ENCODE measurements at places on chromosomes 16 and 17.

DNA sequence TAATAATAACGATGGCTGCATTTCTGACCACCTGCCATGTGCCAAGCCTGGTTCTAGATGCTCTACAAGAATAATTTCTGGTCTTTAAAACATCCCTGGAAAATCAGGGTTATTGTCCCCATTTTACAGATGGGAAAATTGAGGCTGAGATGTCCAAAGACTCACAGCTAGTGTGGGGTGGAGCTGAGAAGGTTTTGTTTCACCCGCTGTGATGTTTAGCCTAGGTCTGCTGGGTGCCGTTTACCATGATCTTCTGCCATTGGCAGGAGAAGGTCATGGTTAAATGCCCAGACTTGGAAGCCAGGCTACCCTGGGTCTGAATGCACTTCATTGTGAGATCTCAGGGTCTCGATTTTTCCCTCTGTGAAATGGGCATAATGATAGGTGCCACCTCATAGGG lies 159.1 kb upstream of the PLCG2 start:
- DNase-seq, result no peak

GRCh38 chr17:39062846-39063680 lies 88.4 kb downstream of the PLXDC1 start:
- no peak for DNase-seq

DNA sequence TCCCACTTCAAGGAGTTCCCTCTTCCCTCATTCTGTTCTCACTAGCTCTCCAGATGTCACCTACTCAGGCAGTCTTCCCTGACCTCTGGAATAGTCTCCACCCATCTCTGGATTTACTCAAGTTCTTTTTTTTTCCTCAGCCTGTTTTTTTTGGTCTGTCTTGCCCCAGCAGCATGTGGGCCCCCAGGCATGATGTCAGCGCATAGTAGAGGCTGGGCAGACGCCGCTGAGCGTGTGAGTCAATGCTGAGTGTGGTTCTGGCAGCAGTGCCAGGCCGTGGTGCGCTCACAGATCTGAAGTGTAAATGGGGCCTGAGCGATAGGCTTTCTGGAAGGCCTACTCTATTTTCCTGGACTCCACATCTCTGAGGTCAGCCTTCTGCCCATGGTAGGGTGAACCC lies 2.7 kb upstream of the KCNJ18 start:
- no peak for DNase-seq

DNA sequence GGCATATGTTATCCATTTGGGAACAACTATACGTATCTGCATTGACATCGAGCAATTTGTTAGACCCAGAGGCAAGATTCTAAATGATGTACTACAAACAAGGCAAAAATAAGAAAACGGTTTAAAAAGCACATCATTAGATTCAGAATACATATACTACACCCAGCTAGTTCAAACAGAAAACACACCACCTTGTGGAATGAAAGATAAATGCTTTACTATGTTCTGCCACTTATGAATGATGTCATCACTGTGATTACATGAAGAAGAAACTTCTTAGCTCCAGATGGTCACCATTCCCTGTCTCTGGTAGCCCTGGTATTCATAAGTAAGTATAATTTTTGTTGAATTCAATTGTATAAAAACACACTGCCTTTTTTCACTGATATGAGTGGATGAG lies 7.8 kb downstream of the NACA2 start:
- DNase-seq, result no peak

DNA sequence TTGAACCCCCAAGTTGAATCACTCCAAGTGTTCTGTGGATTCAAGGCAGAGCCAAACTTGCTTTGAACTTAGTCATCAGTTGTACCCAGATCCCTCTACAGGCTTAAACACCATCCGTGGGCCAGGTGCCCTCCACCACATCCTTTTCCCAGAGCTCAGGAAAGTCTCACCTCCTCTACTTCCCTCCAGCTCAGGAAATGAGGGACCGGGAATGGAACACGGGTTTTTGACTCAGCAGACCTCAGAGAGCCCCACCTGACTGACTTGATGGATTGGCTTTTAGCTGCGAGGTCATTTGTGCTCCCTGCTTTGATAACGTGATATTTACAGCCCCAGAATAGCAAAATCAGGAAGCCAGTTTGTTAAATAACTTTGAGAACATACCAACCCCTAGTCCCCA lies 20.1 kb downstream of the GID4 start:
- no peak for DNase-seq

DNA sequence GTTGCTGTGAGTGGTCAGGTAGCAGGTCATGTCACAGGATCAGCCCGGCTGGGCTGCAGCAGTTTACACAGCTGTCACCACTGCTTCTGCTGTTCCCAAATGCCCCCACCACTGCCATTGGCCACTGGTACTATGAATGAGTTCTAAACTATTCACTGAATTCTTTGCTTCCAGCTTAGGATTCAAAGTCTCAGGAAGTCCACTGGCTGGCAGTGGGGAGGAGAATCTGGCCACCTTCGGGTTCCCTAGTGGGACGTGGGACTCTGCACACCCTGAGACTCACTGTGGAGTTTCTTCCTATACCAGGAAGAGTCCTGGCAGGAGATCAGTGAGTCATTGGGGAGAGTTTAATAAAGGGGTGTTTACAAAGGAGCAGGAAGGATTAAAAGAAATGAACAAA lies 6.9 kb downstream of the MT1X start:
- DNase-seq, result no peak

DNA sequence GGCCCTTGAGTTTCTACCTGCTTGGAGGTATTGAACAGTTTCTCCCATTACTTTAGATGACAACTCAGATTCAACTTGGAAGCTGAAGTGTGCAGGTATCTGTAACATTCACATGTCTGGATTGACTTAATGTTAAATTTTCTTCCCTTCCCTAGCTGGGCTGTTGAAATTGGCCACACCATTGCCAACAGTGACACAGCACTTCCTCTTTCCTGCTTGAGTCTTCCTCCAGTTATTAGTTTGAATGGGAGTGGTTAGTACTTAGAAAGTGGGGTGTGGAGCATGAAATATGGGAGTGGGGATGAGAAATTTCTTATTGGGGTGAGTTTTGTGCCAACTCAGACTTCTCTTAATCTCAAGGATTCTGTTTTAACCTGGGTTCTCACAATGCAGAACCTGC lies 454.9 kb downstream of the KCNJ2 start:
- no peak for DNase-seq

- DNase-seq, result no peak
Measured at GRCh38 chr16:56848955-56849689, 15.9 kb upstream of the SLC12A3 start.

DNA sequence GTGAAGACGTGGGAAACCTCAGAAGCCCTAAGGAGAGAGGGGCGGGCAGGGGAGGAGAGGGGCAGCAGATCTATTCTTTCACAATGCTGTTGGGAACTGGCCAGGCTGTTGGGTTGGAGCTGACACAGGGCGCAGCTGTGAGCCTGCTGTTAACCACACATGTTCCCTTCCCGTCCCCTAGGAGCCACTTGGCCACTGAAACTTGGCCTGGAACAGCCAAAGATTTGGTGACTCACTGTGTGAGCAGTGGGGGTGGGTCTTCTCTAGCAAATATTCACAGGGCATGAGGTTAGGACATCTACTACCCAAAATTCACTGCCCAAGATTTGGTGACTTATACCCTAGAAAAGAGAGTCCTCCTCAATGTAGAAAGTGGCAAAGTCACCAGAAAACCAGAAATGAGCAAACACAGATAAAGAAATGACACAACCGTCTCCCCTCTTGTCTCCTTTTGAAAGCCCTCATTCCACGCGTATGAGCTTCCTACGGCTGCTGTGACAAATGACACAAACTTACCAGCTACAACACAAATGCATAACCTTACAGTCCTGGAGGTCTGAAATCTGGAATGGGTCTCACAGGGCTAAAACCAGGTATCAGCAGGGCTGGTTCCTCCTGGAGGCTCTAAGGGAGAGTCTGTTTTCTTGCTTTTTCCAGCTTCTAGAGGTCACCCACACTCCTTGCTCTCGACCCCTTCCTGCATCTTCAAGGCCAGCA lies 6.3 kb downstream of the TBC1D16 start:
- DNase-seq, result no peak

DNA sequence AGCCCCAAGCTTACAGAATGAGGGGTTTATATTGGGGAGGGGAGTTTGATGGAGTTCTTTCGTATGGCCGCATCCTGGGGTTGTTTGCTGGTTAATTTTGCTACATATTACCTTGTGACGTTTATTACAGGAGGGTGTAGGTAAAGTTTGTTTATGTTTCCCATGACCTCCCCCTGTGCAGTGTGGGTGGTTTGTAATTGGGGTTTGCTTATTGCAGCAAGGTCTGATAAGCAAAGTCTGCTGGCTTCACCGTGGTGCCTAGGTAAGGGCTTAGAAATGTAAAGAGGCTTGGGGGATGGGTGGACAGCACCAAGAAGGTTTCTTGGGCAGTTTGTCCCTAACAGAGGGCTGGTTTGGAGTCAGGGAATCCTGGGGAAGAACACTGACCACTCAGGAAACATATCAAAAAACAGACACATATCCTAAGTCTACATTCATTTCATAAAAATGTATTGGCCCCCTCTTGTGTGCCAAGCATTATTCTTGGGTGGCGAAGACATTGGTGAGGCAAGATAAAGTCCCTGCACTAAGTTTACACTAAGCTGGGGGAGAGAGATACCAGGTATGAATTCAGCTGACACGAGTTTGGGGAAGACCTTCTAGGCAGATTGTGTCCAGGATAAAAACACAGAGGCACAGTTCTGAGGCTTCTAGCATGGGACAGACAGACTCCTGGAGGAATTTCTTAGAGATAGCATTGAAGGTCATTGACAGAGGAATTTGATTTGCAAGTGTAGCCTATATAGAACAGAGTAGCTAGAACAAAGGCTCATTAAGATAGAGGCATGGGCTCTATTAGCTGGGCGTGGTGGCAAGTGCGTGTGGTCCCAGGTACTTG lies 9.5 kb downstream of the ZNF764 start:
- no peak for DNase-seq

GRCh38 chr17:64388961-64389565 lies 1.6 kb downstream of the PECAM1 start:
- DNase-seq, result no peak

DNA sequence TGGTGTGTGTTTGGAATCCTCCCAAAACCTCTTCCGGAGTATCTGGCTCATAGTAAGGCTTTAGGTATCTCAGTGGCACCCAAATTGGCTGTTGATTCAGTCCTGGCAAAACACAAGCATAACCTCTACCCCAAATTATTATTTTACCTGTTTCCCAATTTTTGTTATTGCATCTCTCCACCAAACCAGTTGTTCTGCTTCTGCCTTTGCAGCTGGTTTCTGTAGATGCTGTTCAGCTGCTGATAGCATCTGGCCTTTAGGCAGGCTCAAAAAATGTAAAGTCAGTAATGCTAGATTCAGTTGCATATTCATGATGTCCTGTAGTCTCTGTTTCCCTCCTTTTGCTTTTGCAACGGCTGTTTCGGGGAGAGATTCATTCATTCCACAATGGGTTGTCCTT lies 33.8 kb downstream of the ATF7IP2 start:
- no peak for DNase-seq

All from activated CD4-positive, CD25-positive, alpha-beta regulatory T cell (primary cell).